ENCODE measurements at places on chromosomes 3 and 15. TPM values are rescaled to one million over a fixed set of nuclear protein-coding genes. Genes with fewer than 3 reads are reported as not detected.
A peak's percentile ranks its signal among the peaks of the same experiment; 100 is the strongest.

DNA sequence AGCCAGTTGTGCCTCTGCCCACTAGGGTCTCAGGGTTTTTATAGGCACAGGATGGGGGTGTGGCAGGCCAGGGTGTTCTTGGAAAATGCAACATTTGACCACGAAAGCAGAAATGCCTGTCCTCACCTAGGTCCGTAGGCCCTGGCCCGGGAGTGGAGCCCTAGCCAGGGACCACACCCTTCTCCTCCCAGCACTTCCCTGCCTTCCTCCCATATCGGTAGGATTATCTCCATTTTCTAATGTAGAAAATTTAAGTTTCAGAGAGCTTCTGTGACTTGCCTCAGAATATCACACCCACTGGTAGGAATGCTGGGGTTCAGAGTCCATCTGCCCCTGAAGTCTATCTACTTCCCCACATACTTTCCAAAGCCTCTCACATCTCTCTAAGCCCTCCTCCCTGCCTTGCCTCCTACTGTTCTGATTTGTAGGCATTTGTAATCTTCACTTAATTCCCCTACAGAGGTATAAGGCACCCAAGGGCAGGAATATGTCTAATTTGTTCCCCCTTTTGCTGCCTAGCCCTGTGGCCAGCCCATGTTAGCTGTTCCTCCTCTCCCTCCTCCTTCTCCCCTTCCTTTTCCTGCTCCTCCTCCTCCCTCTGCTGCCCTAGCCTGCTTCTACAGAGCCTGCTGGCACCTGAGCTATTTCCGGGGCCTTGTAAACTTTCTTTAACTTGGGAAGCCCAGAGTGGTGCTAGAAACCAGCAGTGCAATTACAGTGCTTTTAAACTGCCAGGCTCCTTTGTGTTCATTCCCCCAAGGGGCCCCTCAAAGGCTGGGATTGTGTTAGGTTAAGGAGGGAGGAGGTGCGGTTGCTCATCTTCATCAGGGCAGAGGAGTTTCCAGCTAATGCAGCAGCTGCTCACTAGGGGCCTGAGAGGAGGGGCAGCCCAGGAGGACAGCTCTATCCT lies 71.1 kb downstream of the MRPL46 start:
- no peaks in the 10 kb centered on the region for H3K4me1 ChIP-seq
- no peak overlapping the region for H3K4me3 ChIP-seq
- no peaks in the 10 kb centered on the region for H3K36me3 ChIP-seq
- no peak for DNase-seq

DNA sequence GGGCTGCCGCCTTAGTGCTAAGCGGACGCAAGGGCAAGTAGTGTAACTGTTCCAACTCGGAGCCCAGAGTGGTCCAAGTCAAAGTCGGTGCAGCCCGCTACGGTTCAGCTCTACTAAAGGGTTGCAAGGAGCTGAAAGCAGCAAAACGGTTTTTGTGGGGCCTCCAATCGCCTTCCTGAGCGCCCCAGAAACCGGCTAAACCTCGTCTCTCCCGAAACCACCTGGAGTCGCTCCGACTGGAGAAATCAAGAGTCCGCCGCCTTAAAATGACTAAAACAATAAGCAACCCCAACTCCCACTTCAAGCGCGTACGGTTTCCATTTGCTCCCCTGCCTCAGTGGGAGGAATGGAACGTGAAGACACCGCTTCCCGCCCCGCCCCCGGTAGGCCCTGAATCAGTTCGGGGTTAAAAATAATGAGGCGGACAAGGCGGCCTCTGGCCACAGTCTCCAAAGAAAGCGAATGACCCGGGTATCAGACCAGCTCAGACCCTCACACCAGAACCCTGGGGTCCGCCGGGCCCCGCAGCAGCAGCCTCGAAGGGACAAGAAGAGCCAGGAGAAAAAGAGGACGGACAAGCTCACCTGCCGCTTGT lies 401 bp downstream of the SEC11A start:
- peaks cover 35% of the 10 kb centered on the region for H3K36me3 ChIP-seq
- no peaks in the 10 kb centered on the region for H3K27me3 ChIP-seq
- peaks cover 49% of the 10 kb centered on the region for H3K4me1 ChIP-seq
- peak overlapping the region; percentile 97 for H3K27ac ChIP-seq

GRCh38 chr3:12990306-12990705 lies 82.9 kb downstream of the IQSEC1 start:
- H3K4me3 ChIP-seq = no peak overlapping the region
- no peaks in the 10 kb centered on the region for H3K27me3 ChIP-seq
- no peak overlapping the region for H3K27ac ChIP-seq
- DNase-seq = no peak
- H3K4me1 ChIP-seq = peaks cover 13% of the 10 kb centered on the region
- peaks cover 6% of the 10 kb centered on the region for H3K36me3 ChIP-seq

Gene ALPK3
- total RNA-seq = 0.27 TPM

- no peak overlapping the region for H3K4me3 ChIP-seq
- DNase-seq = no peak
These were observed 28.9 kb upstream of the RASGRP1 start for GRCh38 chr15:38593524-38593923.

DNA sequence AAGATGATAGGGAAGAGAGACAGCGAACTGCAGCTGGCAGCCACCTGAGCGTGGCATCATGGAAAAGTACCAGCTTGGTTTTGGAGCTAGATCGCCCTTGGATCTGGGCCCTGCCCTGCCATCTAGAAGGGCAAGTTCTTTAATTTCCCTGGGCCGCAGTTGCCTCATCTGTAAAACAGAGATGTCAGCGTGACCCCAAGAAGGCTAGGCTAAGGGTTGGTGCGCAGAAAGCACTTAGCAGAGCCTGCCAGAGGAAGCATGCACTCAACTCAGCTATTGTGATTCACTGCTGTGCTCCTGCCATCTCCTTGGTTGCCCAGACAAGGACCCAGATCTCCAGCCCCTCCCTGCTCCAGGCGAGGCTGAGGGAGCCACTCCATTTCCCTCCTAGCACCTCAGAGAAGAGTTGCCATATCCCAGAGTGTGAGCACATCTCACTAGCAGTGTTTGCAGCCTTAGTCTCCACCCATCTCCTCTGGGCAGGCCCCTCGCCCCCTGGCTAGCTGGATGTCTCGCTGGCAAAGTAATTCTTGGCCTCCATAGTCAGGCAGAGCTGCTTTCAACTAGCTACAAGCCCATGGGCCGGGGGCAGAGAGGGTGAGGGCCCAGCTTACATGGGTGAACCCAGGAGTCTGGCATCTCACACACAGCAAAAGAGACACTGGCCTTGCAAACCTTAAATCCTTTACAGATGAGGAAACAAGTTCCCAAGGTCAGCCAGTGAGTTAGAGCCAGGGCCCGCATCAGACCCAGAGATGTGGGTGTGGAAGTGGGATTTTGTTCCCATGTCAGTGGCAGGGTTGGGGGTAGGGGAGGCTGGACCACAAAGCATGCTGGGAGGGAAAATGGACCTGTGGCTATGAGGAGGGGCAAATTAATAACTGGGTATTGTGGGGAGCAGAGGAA lies 280.7 kb upstream of the TLE3 start:
- H3K4me3 ChIP-seq = no peak overlapping the region
- H3K27ac ChIP-seq = no peak overlapping the region
- peaks cover 32% of the 10 kb centered on the region for H3K27me3 ChIP-seq
- no peak for DNase-seq
- H3K4me1 ChIP-seq = no peaks in the 10 kb centered on the region
- no peaks in the 10 kb centered on the region for H3K36me3 ChIP-seq

- no peak overlapping the region for H3K4me3 ChIP-seq
- H3K4me1 ChIP-seq = no peaks in the 10 kb centered on the region
- no peak for DNase-seq
These were observed 313.5 kb downstream of the PYDC2 start for GRCh38 chr3:191774485-191774884.

Gene GRK7
- total RNA-seq = not detected

GRCh38 chr3:149356044-149356592 lies 21.3 kb downstream of the TM4SF1 start:
- no peaks in the 10 kb centered on the region for H3K4me1 ChIP-seq
- no peak overlapping the region for H3K4me3 ChIP-seq
- no peak overlapping the region for H3K27ac ChIP-seq
- no peaks in the 10 kb centered on the region for H3K36me3 ChIP-seq

Gene TJP1
- total RNA-seq = not detected

DNA sequence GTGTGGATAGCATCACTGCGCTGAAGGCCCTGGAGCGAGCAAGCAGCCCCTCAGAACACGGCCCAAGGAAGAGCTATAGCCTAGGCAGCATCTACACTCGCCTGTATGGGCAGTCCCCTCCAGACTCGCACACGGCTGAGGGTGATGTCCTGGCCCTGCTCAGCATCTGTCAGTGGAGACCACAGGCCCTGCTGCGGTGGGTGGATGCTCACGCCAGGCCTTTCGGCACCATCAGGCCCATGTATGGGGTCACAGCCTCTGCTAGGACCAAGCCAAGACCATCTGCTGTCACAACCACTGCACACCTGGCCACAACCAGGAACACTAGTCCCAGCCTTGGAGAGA lies 20.5 kb downstream of the ATRIP start:
- peaks cover 51% of the 10 kb centered on the region for H3K36me3 ChIP-seq
- no peak for DNase-seq
- no peaks in the 10 kb centered on the region for H3K27me3 ChIP-seq
- H3K27ac ChIP-seq = peak overlapping the region; percentile 97

DNA sequence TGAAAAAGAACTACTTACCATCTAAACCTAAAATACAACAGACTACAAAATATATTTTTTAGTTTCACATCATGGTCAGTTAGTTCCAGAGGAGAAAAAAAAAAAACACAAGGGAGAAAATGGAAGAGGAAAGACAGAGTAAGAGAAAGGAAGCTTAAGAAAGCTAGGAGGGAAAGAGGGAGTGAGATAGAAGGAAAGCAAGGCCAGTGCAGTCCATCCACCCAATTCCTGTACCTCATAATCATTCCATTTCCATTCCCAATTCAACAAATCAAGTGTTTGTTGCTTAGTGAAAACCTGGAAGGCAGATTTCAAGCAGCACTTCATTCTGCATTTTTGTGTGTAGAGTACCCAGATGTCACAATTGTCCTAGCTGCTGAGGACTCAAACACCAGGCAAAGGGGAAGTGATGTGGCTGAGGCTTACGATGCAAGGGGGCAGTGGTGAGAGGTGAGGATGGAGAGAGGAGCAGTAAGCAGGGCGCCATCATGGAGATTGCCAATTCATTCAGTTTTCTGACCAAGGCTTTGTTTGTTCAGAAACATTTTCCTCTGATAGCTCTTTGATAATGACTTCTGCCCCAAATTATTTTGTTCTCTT lies 83.6 kb upstream of the GSK3B start:
- DNase-seq = no peak
- H3K4me1 ChIP-seq = no peaks in the 10 kb centered on the region
- H3K4me3 ChIP-seq = no peak overlapping the region

Gene FANCD2OS
- not detected for total RNA-seq

- no peak for DNase-seq
- peaks cover 24% of the 10 kb centered on the region for H3K36me3 ChIP-seq
- H3K4me3 ChIP-seq = no peak overlapping the region
- H3K27me3 ChIP-seq = no peaks in the 10 kb centered on the region
These were observed 10.1 kb downstream of the LCTL start for GRCh38 chr15:66555685-66556084.

DNA sequence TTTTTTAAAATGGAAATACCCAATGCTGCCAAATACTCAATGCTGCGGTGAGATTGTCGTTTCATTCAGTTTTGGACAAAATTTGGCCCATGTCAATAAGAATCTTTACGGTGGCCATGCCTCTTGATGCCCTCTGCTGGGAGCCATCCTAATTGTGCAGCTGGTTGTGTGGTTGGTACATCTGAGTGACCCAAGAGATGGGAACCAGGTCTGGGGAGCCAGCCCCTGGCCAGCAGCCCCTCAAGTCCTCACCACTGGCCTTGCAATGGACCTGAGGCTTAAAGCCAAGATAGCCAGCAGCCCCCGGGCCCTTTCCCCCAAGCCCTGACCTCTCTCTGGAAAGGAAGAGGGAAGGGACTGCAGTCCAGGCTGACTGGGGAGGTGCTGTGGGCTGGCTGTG lies 36.4 kb upstream of the ESYT3 start:
- no peaks in the 10 kb centered on the region for H3K27me3 ChIP-seq
- no peak overlapping the region for H3K27ac ChIP-seq
- no peaks in the 10 kb centered on the region for H3K36me3 ChIP-seq
- H3K4me3 ChIP-seq = no peak overlapping the region

- H3K27ac ChIP-seq = no peak overlapping the region
- H3K27me3 ChIP-seq = no peaks in the 10 kb centered on the region
- peaks cover 38% of the 10 kb centered on the region for H3K4me1 ChIP-seq
These were observed 1.4 kb downstream of the CRTAP start for GRCh38 chr3:33115024-33115768.

DNA sequence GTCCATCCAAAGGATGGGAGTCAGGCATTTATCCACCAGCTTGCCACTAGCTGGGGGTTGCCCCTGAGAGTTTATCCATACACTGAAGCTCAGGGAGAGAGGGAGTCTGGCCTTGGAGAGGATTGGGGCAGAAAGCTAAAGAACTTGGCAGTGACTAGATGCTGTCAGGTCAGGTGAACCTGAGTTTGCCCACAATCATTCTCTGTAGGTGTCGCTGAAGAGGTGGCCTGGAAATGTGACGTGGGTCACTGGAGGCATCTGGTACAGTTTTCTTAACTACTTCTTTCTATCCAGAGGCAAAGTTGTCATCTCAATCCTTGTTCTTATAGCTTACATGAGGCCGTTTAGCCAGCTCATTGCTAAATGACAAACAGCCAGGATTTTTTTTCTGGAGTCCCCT lies 298.0 kb upstream of the CTNNB1 start:
- no peak overlapping the region for H3K27ac ChIP-seq
- DNase-seq = no peak
- no peak overlapping the region for H3K4me3 ChIP-seq
- H3K27me3 ChIP-seq = peaks cover 2% of the 10 kb centered on the region
- no peaks in the 10 kb centered on the region for H3K36me3 ChIP-seq

DNA sequence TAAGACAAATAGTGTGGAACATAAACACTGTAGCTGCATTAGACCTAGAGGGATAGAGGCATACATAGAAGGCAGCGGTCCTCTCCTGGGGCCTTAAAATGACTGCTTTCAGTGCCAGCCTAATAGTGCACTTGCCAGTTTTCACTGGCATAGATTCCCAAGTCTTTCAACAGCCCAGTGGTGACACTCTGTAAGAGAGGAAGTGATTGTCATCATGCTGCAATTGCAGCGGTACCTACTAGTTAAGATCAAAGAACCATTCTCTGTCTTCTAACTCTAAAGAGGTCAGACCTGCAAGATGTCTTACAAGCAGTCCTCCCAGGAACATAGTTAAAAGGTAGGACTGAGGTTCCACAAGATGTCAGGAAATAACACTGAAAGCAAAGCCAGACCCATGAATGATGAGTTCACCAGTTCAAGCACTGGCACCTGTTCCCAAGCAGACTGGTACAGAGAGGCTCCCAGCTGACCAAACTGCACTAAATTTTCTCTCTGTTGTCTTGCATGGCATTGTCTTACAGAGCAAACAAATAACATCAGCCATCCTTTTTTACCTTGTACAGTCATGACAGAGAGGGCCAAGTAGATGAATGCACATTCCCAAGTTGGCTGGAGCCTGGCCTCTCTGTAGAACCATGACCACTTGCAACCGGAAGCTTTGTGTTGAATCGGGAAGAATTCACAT lies 100.5 kb upstream of the SKOR1 start:
- no peaks in the 10 kb centered on the region for H3K27me3 ChIP-seq
- H3K4me1 ChIP-seq = peaks cover 5% of the 10 kb centered on the region
- no peak overlapping the region for H3K4me3 ChIP-seq
- H3K27ac ChIP-seq = no peak overlapping the region

GRCh38 chr3:23743141-23743784 lies 62.5 kb upstream of the UBE2E1 start:
- H3K27me3 ChIP-seq = peaks cover 20% of the 10 kb centered on the region
- peaks cover 10% of the 10 kb centered on the region for H3K4me1 ChIP-seq
- no peaks in the 10 kb centered on the region for H3K36me3 ChIP-seq
- H3K27ac ChIP-seq = no peak overlapping the region
- no peak for DNase-seq

All from activated CD4-positive, alpha-beta T cell treated with anti-CD3 and anti-CD28 coated beads, Interleukin-2, amount 10 ng/mL, durations not matched to agents 7 days and 5 days (primary cell).